Astrocyte (in vitro differentiated cells and primary cell): ENCODE measurements at places on chromosomes 1 and 21. TPM values are rescaled to one million over a fixed set of nuclear protein-coding genes. Genes with fewer than 3 reads are reported as not detected.

- H3K27ac ChIP-seq = no peak overlapping the region
- H3K4me1 ChIP-seq = peaks cover 22% of the 10 kb centered on the region
- peak; percentile 53 for DNase-seq
Observed at GRCh38 chr1:165857046-165857801, 29.8 kb downstream of the UCK2 start.

DNA sequence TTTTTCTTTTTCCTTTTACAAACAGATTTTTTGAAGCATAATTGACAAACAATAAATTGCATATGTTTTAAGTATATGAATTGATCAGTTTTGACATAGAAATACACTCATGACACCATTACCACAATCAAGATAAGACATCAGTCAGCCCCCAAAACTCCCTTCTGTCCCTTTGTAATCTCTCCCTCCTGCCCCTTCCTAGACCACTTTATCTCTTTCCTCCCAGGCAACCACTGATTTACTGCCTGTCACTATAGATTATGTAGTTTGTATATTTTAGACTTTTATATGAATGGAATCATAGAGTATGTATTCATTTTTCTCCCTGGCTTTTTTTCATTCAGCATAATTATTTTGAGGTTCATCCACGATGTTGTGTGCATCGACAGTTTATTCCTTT lies 6.9 kb upstream of the SYT14 start:
- no peak overlapping the region for H3K4me3 ChIP-seq
- H3K4me1 ChIP-seq = peaks cover 12% of the 10 kb centered on the region
- H3K36me3 ChIP-seq = no peaks in the 10 kb centered on the region
- H3K27me3 ChIP-seq = no peaks in the 10 kb centered on the region
- no peak overlapping the region for H3K27ac ChIP-seq
- no peak for DNase-seq

GRCh38 chr1:53086491-53087070 lies 24.6 kb downstream of the PODN start:
- H3K36me3 ChIP-seq = no peaks in the 10 kb centered on the region
- no peak overlapping the region for H3K4me3 ChIP-seq
- no peaks in the 10 kb centered on the region for H3K4me1 ChIP-seq

GRCh38 chr1:53847980-53848379 lies 9.9 kb upstream of the NDC1 start:
- no peaks in the 10 kb centered on the region for H3K27me3 ChIP-seq
- no peaks in the 10 kb centered on the region for H3K36me3 ChIP-seq
- H3K27ac ChIP-seq = no peak overlapping the region
- no peak overlapping the region for H3K4me3 ChIP-seq
- no peak for DNase-seq

- no peak for DNase-seq
- H3K4me3 ChIP-seq = no peak overlapping the region
- H3K36me3 ChIP-seq = no peaks in the 10 kb centered on the region
- H3K27me3 ChIP-seq = no peaks in the 10 kb centered on the region
Observed at GRCh38 chr1:176885751-176886150, 278.8 kb downstream of the ASTN1 start.

DNA sequence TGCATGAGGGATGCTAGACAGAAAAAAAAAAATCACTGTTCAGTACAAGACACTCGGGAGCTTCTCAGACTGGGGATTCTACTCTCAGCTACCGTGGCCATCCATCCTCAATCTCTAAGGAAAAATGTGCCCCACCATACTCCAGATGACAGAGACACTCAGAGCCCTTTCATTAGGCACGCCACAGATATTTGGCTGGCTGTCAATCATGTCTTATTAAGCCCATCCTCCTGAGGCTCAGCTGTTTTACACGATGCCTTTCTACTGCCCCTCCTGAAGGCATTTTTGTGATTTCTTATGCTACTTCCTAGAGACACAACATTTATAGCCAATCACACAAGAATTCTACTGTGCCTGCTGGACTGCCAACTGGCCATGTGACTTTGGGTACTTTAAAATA lies 92.9 kb downstream of the KIF14 start:
- no peaks in the 10 kb centered on the region for H3K36me3 ChIP-seq
- H3K4me1 ChIP-seq = peaks cover 11% of the 10 kb centered on the region
- H3K27me3 ChIP-seq = no peaks in the 10 kb centered on the region
- H3K4me3 ChIP-seq = no peak overlapping the region
- no peak for DNase-seq
- no peak overlapping the region for H3K27ac ChIP-seq

- peaks cover 10% of the 10 kb centered on the region for H3K4me1 ChIP-seq
- peak overlapping the region; percentile 64 for H3K27ac ChIP-seq
- no peaks in the 10 kb centered on the region for H3K27me3 ChIP-seq
- peak overlapping the region; percentile 85 for H3K4me3 ChIP-seq
- H3K36me3 ChIP-seq = no peaks in the 10 kb centered on the region
Observed at GRCh38 chr21:15730484-15731242, 881 bp downstream of the USP25 start.

DNA sequence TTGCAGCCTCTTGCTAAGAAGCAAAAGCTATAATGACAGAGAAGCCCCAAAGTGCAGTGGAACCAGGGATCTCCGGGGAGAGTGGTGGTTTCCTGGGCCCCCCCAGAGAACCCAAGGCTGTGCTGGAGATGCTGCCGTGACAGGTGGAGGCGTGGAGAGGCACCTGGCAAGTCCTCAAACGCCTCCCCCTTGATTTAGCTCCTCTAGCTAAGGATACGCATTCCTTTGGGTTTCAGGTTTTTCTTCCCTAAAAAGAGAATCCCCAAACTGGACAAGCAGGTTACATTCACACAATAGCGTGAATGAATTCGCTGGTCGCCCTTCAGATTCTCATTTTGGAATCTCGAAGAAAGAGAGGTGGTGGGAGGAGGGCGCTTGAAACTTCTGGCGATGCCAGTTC lies 853 bp upstream of the ATP1A1 start:
- H3K4me3 ChIP-seq = peak overlapping the region; percentile 78
- H3K27ac ChIP-seq = peak overlapping the region; percentile 44
- peaks cover 7% of the 10 kb centered on the region for H3K27me3 ChIP-seq
- DNase-seq = no peak
- H3K36me3 ChIP-seq = no peaks in the 10 kb centered on the region

DNA sequence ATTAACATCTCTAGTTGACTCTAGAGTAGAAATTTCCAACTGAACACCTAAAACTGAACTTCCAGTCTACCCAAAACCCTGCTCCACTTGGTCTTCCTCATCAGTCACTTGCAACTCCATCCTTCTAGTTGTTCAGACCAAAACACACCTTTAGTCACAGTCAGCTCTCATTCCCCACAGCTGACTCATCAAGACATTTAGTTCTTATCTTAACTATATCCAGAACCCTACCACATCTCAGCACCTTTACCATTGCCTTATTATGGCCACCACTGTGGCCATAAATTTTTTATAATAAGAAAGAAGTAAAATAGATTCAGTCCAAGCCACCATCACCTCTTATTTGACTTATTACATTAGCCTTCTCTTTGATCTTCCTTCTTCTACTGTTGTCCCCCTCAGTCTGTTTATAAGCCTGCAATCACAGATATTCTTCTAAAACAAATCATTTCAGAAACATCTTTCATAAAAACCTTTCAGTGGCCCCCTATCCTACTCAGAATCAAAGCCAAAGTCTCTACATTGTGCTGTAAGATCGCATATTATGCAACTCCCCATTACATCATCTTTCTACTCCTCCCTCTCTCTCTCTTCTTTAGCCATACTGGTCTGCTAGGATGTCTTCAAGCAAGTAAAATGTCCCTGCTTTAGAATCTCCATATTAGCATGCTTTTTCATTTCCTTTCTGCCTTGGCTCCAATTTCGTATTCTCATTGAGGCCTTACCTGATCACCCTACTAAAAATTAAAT lies 275.9 kb downstream of the LRRC40 start:
- no peak overlapping the region for H3K4me3 ChIP-seq
- no peaks in the 10 kb centered on the region for H3K36me3 ChIP-seq
- DNase-seq = no peak
- no peak overlapping the region for H3K27ac ChIP-seq
- no peaks in the 10 kb centered on the region for H3K4me1 ChIP-seq

DNA sequence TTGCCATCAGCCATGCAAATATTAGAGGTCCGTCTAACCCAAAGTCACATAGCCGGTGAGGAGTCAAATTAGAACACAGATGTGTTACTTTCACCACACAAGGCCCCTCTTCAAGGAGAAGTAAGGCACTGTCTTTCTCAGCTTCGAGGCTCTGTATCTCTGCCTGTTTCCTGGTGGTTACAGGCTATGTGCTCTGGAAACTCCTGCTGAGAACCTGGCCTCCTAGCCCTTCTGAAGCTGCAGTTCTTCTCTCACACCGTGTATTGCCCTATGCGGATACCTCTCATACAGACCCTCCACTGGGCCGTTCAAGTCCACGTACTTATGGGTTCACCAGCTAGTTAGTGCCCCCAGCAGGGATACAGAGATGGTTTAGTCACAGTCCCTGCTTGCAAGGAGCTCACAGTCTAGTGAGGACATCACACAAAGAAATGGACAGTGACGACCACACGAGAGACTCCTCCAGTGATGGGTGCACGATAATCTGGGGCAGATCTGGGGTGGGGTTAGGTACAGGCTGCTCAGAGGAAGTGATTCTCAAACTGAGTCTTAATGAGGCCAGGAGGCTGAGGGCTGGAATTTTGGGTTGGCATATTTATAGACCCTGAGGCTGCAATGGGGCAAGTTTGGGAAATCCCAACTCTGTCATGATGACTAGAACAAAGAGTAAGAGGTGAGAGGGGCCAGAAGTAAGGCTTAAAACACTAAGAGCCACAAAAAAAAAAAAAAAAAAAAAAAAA lies 22.8 kb upstream of the ELOA start:
- peaks cover 3% of the 10 kb centered on the region for H3K4me1 ChIP-seq
- H3K27ac ChIP-seq = no peak overlapping the region
- H3K4me3 ChIP-seq = no peak overlapping the region

DNA sequence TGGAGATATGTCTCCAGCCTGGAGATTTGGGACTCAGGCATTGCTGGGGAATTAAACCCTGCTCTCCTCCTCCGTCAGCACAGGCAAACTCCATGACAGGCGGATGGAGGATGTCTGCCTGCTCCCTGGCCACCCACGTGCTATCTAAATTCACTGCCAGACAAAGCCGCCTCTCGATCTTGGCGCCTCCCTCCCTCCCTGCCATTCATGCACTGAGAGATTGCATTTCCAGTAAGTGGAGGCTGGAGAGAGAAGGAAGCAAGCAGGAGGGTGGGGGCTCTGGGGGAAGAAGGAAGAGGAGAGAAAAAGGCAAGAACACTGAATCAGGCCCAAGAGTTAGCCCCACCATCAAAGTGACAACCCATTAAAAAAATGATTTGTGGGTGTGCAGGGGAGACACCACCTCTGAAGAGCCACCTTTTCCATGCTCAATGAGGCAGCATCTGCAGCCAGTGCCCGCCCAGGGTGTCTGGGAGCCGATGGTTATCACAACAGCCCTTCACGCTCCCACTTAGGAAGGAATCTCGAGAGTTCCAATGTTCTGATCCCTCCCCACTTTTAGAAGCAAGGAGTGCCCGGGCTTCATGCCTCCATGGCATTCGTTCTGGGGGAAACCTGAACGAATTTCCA lies 183.0 kb downstream of the HIVEP3 start:
- DNase-seq = no peak
- no peak overlapping the region for H3K27ac ChIP-seq
- peaks cover 12% of the 10 kb centered on the region for H3K4me1 ChIP-seq
- H3K36me3 ChIP-seq = no peaks in the 10 kb centered on the region
- no peak overlapping the region for H3K4me3 ChIP-seq
- H3K27me3 ChIP-seq = no peaks in the 10 kb centered on the region

GRCh38 chr1:100298512-100298911 lies 32.5 kb downstream of the RTCA start:
- H3K4me1 ChIP-seq = no peaks in the 10 kb centered on the region
- DNase-seq = no peak
- H3K4me3 ChIP-seq = no peak overlapping the region
- H3K36me3 ChIP-seq = no peaks in the 10 kb centered on the region
- H3K27ac ChIP-seq = no peak overlapping the region

DNA sequence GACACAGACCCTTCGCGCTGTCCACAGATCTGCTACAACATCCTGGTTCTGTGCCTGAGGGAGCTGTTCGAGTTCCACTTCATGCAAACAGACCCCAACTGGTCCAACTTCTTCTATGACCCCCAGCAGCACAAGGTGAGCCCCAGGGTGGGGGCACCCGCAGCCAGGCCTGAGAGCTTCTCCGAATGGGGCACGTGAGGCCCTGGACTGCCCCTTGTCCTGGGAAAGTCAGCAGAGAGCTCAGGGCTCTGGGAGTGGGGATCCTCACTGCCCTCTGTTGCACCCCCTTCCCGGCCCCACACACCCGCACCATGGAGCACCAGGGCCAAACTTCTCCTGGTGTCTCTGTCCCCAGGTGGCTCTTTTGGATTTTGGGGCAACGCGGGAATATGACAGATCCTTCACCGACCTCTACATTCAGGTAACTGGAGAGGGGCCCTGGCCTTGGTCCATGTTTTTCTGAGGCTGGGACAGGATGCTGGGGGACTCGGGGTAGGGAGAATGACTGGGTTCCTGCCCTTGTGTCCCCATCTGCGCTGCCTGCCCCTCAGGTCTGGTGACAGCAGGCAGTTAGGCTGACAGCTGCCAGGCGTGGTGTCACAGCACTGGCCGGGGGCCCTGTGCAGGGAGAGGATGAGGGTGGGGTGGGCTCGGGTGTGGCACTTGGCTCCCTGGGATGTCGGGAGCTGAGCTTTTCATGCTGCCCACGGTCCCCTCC lies 44.6 kb downstream of the COQ8A start:
- H3K4me3 ChIP-seq = no peak overlapping the region
- H3K4me1 ChIP-seq = no peaks in the 10 kb centered on the region
- no peaks in the 10 kb centered on the region for H3K27me3 ChIP-seq
- no peak overlapping the region for H3K27ac ChIP-seq
- no peaks in the 10 kb centered on the region for H3K36me3 ChIP-seq

GRCh38 chr1:200518524-200518923 lies 102.0 kb downstream of the KIF14 start:
- DNase-seq = peak; percentile 30
- no peaks in the 10 kb centered on the region for H3K36me3 ChIP-seq
- H3K4me1 ChIP-seq = no peaks in the 10 kb centered on the region
- no peak overlapping the region for H3K4me3 ChIP-seq
- H3K27me3 ChIP-seq = no peaks in the 10 kb centered on the region

The GUCA2A gene
- total RNA-seq = not detected in 2 replicates

The TSTD1 gene
- 9.5 TPM in 2 replicates for total RNA-seq

The EPHA10 gene
- total RNA-seq = 0.31 TPM in 1 of 2 replicates, not detected in the other

The LMOD1 gene
- 13.2 and 14.9 TPM in 2 replicates for total RNA-seq

The OR14C36 gene
- total RNA-seq = not detected in 2 replicates

The ARPC5 gene
- total RNA-seq = 171 and 180 TPM in 2 replicates

The BEND5 gene
- 1.4 and 2.7 TPM in 2 replicates for total RNA-seq

The SFPQ gene
- total RNA-seq = 168 and 209 TPM in 2 replicates

The RHCE gene
- 0.75 and 1.4 TPM in 2 replicates for total RNA-seq

The SAMD11 gene
- total RNA-seq = 6.0 and 9.5 TPM in 2 replicates
